ENCODE measurements at places on chromosomes 12 and 14.
A peak's percentile ranks its signal among the peaks of the same experiment; 100 is the strongest.

- H3K4me1 ChIP-seq, result no peaks in the 10 kb centered on the region
- no peak overlapping the region for H3K4me3 ChIP-seq
- peak; percentile 79 for DNase-seq
- H3K27ac ChIP-seq, result no peak overlapping the region
- H3K27me3 ChIP-seq, result no peaks in the 10 kb centered on the region
Observed at GRCh38 chr12:49043856-49044258, 16.7 kb downstream of the KMT2D start.

DNA sequence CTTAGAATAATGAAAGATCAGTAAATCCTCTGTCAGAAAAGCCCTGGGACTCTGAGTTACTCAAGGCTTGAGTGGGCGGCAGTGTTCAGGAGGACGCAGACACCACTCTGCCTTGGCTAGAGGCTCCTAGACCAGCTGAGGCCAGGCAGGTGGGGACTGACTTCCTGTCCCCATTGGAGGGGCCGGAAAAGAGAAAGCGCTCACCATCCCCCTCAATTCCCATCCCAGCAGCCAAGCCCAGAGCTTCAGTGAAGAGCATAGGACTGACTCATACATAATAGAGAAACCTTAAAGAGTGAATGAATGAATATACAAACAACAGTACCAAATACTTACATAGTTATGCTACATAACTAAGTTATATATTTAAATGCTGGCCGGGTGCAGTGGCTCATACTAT lies 62.0 kb downstream of the PLEKHG7 start:
- no peak overlapping the region for H3K27ac ChIP-seq
- no peak overlapping the region for H3K4me3 ChIP-seq
- H3K27me3 ChIP-seq, result no peaks in the 10 kb centered on the region
- no peaks in the 10 kb centered on the region for H3K36me3 ChIP-seq
- no peaks in the 10 kb centered on the region for H3K4me1 ChIP-seq
- DNase-seq, result no peak

GRCh38 chr12:110277530-110278254 lies 3.4 kb upstream of the ATP2A2 start:
- H3K4me3 ChIP-seq, result no peak overlapping the region
- no peaks in the 10 kb centered on the region for H3K27me3 ChIP-seq
- peaks cover 7% of the 10 kb centered on the region for H3K4me1 ChIP-seq
- no peak for DNase-seq

DNA sequence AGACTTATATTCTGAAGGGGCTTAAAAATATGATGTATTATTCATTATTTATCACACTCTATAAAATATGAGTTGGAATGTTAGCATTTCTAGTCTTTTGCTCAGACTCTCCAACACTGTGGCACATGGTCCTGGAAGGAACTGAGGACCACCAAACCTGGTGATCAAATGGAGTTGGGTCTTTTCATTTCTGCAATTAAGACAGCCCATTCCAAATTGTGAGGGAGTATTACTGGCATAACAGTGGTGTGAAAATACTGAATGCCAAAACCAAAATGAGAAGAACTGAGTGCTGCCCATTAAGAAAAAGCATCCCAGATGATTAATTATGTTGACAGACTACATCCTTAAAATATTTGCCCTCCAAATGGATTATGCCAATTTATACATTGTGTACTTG lies 90.8 kb downstream of the NPAS3 start:
- H3K36me3 ChIP-seq, result no peaks in the 10 kb centered on the region
- H3K4me1 ChIP-seq, result no peaks in the 10 kb centered on the region
- no peak overlapping the region for H3K4me3 ChIP-seq
- no peak overlapping the region for H3K27ac ChIP-seq
- no peaks in the 10 kb centered on the region for H3K27me3 ChIP-seq

- no peaks in the 10 kb centered on the region for H3K36me3 ChIP-seq
- peak; percentile 71 for DNase-seq
- H3K4me3 ChIP-seq, result no peak overlapping the region
- no peaks in the 10 kb centered on the region for H3K4me1 ChIP-seq
- H3K27me3 ChIP-seq, result no peaks in the 10 kb centered on the region
Observed at GRCh38 chr12:126069549-126070165, 1004.4 kb downstream of the AACS start.

- H3K27ac ChIP-seq, result no peak overlapping the region
- H3K36me3 ChIP-seq, result no peaks in the 10 kb centered on the region
- H3K4me3 ChIP-seq, result no peak overlapping the region
- no peaks in the 10 kb centered on the region for H3K27me3 ChIP-seq
- no peaks in the 10 kb centered on the region for H3K4me1 ChIP-seq
- DNase-seq, result no peak
Observed at GRCh38 chr12:15584366-15585041, 204.7 kb downstream of the EPS8 start.

DNA sequence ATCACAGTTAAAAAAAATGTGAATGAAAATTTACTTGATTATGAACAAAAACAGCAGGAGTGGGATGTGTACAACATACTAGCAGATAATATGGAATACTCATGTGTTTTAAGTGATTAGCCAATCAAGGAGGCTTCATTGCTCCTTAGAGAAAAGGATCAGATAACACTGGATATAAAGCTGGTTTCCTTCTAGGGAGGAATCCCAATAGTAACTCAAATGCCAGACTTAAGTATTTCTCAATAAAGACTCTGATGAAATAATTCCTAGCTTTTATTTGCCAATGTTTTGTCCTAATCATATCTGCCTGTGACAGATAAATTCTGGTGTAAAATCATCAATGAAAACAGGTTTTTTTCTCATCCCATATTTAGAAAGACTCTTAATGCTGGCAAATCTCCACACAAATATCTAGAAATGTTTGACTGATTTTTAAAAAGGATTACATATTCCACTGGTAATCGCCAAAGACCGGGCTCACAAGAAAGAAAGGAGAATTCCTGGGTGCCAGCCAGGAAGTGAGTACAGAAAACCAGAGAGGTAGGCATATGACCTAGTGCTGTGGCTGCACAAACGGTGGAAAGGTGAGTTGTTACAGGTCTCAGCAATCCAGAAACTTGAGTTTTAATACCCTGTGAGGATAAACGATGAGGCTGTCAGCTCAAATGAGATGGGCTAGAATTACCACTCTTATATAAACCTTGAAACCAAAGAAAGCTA lies 108.6 kb upstream of the TTC7B start:
- H3K4me1 ChIP-seq, result peaks cover 4% of the 10 kb centered on the region
- H3K36me3 ChIP-seq, result no peaks in the 10 kb centered on the region
- no peaks in the 10 kb centered on the region for H3K27me3 ChIP-seq
- no peak overlapping the region for H3K4me3 ChIP-seq
- H3K27ac ChIP-seq, result no peak overlapping the region

- no peaks in the 10 kb centered on the region for H3K4me1 ChIP-seq
- no peak for DNase-seq
- H3K36me3 ChIP-seq, result peaks cover 12% of the 10 kb centered on the region
- no peak overlapping the region for H3K27ac ChIP-seq
Observed at GRCh38 chr12:42373669-42374068, 47.7 kb downstream of the PPHLN1 start.

DNA sequence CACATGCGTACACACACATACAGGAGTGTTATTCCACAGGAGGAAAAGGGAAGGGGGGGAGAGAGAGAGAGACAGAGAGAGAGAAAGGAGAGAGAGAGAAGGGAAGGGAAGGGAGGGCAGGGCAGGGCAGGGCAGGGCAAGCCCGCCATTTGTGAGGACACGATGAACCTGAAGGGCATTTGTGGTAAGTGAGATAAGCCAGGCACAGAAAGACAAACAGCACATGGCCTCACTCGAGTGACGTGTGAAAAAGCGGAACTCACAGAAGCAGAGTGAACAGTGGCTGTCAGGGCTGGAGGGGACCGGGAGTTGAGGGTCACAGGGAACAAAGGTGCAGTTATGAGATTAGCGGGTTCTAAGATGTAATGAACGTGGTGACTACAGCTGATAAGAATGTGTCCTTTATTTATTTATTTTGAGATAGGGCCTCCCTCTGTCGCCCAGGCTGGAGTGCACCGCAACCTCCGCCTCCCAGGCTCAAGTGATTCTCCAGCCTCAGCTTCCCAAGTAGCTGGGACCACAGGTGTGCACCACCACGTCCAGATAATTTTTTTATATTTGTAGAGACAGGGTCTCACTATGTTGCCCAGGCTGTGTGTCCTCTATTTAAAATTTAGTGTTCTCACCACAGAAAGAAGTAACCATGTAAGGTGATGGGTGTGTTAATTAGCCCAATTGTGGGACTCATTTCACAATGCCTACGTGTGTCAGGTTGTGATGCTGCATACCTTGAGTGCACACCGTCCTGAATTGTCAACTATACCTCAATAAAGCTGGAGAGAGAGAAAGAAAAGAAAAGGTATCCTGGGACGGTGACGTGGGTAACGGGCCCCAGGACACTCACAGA lies 18.7 kb upstream of the FBRSL1 start:
- H3K4me3 ChIP-seq, result no peak overlapping the region
- no peaks in the 10 kb centered on the region for H3K36me3 ChIP-seq
- no peaks in the 10 kb centered on the region for H3K4me1 ChIP-seq
- no peak for DNase-seq
- no peak overlapping the region for H3K27ac ChIP-seq
- H3K27me3 ChIP-seq, result no peaks in the 10 kb centered on the region

- DNase-seq, result no peak
- H3K4me3 ChIP-seq, result no peak overlapping the region
- H3K27me3 ChIP-seq, result no peaks in the 10 kb centered on the region
- no peaks in the 10 kb centered on the region for H3K36me3 ChIP-seq
- no peak overlapping the region for H3K27ac ChIP-seq
- H3K4me1 ChIP-seq, result no peaks in the 10 kb centered on the region
Observed at GRCh38 chr12:55706568-55707218, 1.0 kb downstream of the ITGA7 start.

GRCh38 chr14:27386391-27386790 lies 788.6 kb upstream of the NOVA1 start:
- no peak for DNase-seq
- no peak overlapping the region for H3K4me3 ChIP-seq
- H3K27ac ChIP-seq, result no peak overlapping the region
- no peaks in the 10 kb centered on the region for H3K4me1 ChIP-seq

DNA sequence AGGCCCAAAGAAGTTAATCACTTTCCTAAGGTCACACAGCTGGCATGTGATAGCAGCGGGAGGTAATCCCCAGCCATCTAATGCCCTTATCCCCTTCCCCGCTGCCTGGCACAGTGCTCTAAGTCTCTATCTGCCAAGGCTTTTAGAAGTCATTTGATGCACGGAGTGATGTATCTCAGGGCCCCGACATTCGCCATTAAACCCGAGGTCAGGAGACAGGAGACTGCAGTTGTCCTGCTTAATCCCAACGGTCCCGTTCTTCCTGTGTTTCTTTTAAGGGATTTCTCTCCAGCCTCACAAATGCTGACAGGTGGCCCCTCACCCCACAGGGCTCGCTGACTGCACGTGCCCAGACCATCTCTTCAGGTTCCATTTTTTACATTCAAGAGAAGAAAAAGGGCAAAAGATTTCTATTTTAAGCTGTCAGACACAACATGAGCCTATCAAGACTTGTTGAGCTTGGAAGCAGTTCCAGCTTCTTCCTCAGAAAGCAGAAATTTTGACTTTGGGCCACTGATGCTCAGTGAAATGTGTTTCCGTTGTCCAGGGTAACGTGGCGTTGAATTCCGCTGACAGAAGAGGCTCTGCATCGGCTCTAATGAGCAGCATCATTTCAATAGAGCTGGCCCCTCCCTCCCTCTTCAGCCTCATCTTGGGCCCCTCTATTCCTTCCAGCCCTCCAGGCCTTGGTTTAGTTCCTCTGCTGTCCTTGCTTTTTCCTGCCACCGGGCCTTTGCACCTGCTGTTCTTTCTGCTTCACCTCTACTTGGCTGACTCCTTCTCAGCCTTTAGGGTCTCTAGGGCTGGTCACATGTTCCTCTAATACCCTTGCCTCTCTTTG lies 171.5 kb downstream of the CHST11 start:
- no peaks in the 10 kb centered on the region for H3K36me3 ChIP-seq
- no peak overlapping the region for H3K27ac ChIP-seq
- no peak for DNase-seq
- no peak overlapping the region for H3K4me3 ChIP-seq
- H3K4me1 ChIP-seq, result no peaks in the 10 kb centered on the region
- H3K27me3 ChIP-seq, result no peaks in the 10 kb centered on the region

DNA sequence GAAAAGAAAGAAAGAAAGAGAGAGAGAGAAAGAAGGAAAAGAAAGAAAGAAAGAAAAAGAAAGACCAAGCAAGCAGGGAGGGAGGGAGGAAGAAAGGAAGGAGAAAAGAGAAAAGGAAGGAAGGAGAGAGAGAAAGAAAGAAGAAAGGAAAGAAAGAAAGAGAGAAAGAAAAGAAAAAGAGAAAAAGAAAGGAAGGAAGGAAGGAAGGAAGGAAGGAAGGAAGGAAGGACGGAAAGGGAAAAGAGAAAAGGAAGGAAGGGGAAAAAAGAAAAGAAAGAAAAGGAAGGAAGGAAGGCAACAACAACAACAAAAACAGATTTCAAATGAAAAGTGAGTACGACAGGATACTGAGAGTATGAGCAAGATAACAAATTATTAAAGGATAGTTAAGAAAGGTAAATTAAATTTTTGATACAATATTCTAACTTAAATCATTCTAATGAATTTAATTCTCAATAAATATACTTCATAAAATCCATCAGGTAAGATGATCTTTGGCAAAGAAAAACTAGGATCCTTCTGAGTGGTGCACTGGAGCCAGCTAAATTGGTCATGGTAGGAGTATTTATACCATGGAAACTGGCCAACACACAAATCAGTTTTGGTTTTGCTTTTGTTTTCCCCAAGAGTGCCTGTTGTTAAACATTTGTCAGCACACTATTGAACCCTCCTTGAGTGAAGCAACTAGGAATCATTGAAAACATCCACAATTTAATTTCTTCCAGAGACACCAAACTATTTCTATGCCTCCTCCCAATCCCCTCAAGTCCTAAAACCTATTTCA lies 56.1 kb upstream of the DYRK2 start:
- no peak overlapping the region for H3K4me3 ChIP-seq
- no peaks in the 10 kb centered on the region for H3K36me3 ChIP-seq
- DNase-seq, result no peak
- H3K27ac ChIP-seq, result peak overlapping the region; percentile 36
- H3K4me1 ChIP-seq, result peaks cover 2% of the 10 kb centered on the region

DNA sequence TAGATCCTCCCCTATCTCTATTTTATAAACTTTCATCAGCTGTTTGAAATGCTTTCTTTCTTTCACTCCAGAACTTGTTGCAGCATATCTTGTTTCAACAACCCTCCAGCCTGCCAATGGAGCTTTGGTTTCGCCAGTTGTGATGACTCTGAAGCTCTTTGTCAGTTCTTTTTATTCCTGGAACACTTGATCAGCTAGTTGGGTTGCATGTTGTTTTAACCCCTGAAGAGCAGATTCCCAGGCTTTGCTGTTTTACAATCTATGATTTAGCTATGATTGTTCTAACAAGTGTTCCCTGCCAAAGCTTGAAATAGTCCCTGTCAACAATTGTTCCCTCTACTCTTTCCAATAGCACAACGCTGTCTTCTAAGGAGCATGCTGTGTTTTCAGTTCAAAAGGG lies 50.6 kb upstream of the FUT8 start:
- no peaks in the 10 kb centered on the region for H3K4me1 ChIP-seq
- no peaks in the 10 kb centered on the region for H3K36me3 ChIP-seq
- no peaks in the 10 kb centered on the region for H3K27me3 ChIP-seq

GRCh38 chr12:100383586-100384558 lies 27.0 kb downstream of the SLC17A8 start:
- no peaks in the 10 kb centered on the region for H3K36me3 ChIP-seq
- H3K27ac ChIP-seq, result no peak overlapping the region
- DNase-seq, result no peak
- H3K4me3 ChIP-seq, result no peak overlapping the region
- H3K27me3 ChIP-seq, result no peaks in the 10 kb centered on the region

All from liver (tissue), 10 donors.